ENCODE measurements at places on chromosomes 7 and 10.

DNA sequence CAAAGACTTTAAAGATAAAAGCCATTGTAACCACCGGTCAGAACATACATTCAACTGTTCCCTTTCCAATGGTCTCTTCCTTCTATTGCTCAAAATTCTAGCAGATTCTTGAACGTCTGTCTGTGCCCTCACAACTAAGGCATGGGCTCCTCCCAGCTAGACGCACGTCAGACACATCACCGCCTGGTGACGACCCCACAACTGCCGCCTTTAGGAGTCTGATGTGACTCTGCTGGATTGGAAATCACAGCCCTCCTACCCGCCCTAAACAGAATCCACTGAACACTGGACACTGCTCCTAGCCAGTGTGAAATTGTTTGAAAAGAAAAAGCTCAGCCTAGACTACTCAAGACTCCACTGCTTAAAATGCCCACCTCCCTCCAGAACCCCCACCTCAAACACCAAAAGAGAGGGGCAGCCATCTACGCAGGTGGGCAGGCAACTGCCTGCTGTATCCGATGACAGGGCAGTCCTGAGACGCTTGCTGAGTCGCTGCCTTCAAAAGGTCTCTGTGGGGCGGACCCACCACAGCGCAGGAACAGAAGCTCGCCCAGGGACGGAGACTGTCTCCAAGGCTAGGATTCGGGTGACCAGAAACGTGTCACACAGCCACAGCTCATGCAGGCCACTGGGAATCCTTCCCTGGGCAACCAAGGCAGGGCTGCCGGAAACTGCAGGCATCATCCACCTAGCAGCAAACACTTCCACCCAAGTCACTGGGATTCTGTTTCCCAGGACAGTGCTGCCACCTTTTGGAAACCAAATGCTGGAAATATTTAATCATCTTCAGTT, 34.7 kb downstream of the GSDME start:
- DNase-seq, result no peak

DNA sequence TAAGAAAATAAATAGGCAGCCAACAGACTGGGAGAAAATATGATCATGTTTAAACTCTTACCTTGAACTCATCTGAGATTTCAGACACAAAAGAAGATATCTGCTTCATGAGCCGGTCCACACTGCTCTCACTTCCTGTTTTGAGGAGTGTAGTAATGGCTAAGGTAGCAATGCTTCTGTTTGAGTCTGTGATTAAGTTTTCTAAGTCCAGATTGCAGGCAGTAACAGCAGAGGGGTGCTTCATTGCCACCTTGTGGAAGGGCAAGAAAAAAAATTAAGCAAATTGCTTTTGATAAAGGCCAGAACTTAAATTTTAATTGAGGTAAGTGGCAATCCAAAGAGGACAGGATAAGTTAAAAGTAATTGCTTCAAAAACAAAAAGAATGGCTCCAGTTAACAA, 69.1 kb downstream of the MEST start:
- DNase-seq, result no peak

GRCh38 chr10:94963901-94964300, 25.4 kb downstream of the CYP2C9 start:
- peak; percentile 75 for DNase-seq

- no peak for DNase-seq
Measured at GRCh38 chr7:2012981-2013380, 219.8 kb downstream of the MAD1L1 start.

GRCh38 chr10:52755297-52756062, 17.1 kb downstream of the MBL2 start:
- DNase-seq, result no peak

- no peak for DNase-seq
Measured at GRCh38 chr10:10850214-10850613, 167.5 kb upstream of the CELF2 start.

Measured in ecto neural progenitor cell (in vitro differentiated cells).